ENCODE measurements at places on chromosomes 16 and 17. TPM values are rescaled to one million over a fixed set of nuclear protein-coding genes. Genes with fewer than 3 reads are reported as not detected.

Gene LDHD
- total RNA-seq: 26.6 TPM

Gene P2RX1
- total RNA-seq: 22.5 TPM

Gene TSPOAP1
- total RNA-seq: 26.5 TPM

Gene ARRB2
- 12.5 TPM for total RNA-seq

Gene ACSM2A
- total RNA-seq: not detected

Gene IL21R
- 0.57 TPM for total RNA-seq

Gene PRCD
- total RNA-seq: 0.85 TPM

Gene GPRC5B
- 19.4 TPM for total RNA-seq

Gene TGFB1I1
- 115 TPM for total RNA-seq

Gene ASB16
- total RNA-seq: 3.2 TPM

Gene NPIPB6
- total RNA-seq: 2.7 TPM

Gene NOD2
- total RNA-seq: 5.6 TPM
